AG04450 (cell line): ENCODE measurements at places on chromosomes 1 and 21. TPM values are rescaled to one million over a fixed set of nuclear protein-coding genes. Genes with fewer than 3 reads are reported as not detected.

Gene RHOU
- polyA plus RNA-seq, result 1.4 and 1.6 TPM in 2 replicates

Gene MAP3K21
- 0.24 and 0.42 TPM in 2 replicates for polyA plus RNA-seq

Gene SPATA17
- 0.61 and 0.69 TPM in 2 replicates for polyA plus RNA-seq

Gene FAM167B
- 0.40 and 0.43 TPM in 2 replicates for polyA plus RNA-seq

DNA sequence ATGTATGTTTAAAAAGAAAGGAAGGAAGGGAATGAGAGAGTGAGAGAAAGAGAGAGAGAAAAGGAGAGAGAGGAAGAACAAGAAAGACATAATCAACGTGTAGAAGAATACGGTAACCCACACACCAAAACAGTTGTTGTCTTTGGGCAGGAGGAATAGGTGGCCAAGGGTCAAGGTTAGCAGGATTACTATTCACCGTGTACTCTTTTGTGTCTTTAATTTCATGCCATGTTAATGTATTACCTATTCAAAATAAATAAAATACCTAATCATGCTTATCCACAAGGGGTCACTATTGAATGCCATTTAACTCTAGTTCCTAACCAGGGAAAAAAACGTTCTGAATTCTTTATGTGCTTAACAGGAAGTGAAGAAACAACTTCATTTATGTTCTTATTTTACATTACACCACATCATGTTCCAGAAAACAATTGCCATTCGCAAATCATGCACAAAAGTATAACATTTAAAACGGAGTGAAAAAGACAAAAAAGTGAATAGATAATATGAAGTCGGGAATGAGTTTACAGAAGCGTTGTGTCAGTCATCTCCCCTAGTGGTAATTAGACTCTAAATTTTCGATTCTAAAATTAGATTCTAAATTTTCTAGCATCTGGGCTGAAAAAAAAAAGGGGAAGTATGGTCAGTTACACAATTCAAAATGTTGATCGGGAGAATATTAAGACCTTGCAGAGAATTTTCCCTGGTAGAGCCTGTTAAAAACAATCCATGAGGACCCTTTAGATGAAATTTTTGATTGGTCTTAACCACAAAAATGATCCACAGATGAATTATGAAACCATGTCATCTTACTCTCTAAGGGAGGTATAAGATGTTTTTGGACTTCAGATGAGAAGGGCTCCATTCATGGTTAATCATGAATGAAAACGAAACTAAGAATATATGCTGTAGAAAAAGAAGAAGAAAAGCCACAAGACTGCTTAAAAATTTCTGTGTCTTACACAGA lies 700 bp upstream of the KMO start:
- peak; percentile 33 for DNase-seq

- DNase-seq, result no peak
Measured at GRCh38 chr1:170664828-170665612, 1.1 kb downstream of the PRRX1 start.

GRCh38 chr1:4086921-4087320 lies 186.8 kb upstream of the C1orf174 start:
- no peak for DNase-seq

DNA sequence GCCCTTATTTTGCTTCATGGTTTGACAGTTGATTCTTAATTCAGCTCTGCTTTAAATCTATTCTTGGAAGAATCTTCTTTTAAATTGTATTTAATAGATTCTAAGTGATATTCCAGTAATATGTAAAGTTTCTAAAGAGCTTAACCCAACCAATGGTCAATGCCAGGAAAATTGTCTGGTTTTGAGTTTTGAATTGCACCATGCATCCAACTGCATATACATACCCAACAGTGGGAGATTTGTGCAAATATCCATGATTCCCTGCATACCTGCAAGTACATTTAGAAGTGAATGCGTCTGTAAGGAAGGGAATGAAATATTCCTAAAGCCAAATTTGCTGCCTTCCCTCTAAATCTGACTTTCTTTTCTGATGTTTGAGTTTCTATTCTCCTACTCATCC lies 35.8 kb upstream of the C1orf105 start:
- no peak for DNase-seq

DNA sequence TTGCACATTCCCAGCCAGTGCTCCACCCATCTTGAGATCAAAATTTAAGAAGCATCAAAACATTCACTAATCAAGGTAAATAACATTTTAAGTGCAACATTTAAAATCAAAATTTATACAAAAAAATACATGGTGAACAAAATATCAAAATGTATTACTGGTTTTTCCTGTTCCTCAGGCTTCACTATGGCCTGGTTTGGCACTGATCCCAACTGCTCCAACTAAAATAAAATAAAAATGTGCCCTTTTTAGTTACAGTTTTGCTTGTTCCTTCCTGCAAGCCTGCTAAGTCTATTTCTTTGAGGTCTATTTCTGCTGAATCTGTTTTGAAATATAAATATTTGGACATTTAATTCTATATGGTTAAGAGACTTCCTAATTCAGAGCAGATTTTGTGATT lies 54.9 kb downstream of the ADAMTS1 start:
- DNase-seq, result no peak

GRCh38 chr1:208420696-208421095 lies 176.5 kb upstream of the PLXNA2 start:
- no peak for DNase-seq

DNA sequence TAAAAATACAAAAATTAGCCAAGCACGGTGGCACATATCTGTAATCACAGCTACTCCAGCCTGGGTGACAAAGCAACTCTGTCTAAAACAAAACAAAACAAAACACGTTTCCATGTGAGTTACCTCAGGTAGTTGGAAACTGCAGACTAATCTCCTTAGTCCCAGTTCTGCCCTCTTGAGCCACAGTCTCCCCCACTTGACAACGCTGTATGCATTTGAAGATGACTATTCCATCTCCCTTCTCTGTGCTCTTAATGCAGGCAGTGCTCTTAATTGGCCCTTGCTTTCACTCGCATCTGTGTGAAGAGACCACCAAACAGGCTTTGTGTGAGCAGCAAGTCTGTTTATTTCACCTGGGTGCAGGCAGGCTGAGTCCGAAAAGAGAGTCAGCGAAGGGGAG lies 19.6 kb upstream of the DHCR24 start:
- no peak for DNase-seq

GRCh38 chr1:31042656-31043055 lies 22.9 kb downstream of the PUM1 start:
- DNase-seq, result no peak

GRCh38 chr1:2053217-2053616 lies 3.0 kb downstream of the PRKCZ start:
- no peak for DNase-seq

GRCh38 chr1:225886159-225887029 lies 2.6 kb downstream of the LEFTY1 start:
- DNase-seq, result no peak

GRCh38 chr1:75079538-75080290 lies 54.5 kb upstream of the LHX8 start:
- DNase-seq, result no peak

DNA sequence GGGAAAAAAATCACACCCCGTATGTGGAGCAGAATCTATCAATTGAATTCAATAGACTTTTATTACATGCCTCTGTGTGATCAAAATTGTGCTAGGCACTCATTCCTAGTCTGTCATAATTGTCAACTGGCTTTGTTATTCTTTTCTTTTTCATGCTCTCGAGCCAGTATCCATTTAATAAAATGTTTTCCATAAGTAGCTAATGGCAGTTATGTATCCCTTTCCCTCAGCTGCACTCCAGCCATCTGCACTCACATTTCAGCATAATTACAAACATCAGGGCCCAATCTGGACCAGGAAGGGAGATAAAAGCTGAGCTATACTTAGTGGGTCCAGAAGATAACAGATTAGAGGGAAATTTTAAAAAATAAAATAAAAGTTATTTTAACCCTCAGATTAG lies 15.9 kb downstream of the RGS5 start:
- DNase-seq, result no peak

DNA sequence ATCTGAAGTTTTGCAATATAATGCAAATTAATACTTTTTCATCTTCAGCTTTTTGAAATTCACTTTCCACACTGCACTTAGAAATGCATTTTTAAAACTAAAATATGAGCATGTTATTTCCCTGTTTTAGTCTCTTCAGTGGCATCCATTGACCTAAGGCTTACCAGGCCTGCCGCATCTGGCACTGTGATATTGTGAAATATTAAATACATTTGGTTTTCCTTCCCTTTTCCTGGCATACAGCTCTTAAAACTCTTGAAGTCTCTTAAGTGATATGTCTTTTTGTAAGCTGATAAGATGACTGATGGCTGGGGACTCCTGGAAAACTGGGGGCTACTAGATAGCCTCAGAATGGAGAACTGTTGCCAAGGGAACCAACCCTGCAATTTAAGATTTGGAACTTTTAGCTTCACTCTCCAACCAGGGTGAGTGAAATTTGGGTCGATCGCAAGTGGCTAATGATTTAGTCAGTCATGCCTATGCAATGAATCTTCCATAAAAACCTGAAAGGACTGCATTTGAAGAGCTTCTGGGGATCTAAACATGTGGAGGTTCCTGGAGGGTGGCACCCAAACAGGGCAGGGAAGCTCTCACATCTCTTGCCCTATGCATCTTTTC lies 75.5 kb upstream of the PDC start:
- no peak for DNase-seq

DNA sequence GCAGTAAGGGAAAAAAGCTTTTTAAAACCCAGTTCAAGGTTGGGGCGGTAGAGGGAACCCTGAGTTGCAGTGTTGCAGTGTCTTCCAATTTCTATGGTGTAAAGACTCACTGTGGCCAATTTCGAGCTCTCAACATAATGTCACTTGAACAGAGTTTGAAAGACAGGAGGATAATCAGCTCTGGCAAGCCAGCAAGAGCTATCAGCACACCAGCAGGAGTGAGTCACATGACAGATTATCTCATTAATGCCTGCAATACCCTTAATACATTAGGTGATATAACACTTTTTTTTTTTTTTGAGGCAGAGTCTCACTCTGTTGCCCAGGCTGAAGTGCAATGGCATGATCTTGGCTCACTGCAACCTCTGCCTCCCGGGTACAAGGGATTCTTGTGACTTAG lies 22.8 kb downstream of the SLC9C2 start:
- DNase-seq, result no peak

DNA sequence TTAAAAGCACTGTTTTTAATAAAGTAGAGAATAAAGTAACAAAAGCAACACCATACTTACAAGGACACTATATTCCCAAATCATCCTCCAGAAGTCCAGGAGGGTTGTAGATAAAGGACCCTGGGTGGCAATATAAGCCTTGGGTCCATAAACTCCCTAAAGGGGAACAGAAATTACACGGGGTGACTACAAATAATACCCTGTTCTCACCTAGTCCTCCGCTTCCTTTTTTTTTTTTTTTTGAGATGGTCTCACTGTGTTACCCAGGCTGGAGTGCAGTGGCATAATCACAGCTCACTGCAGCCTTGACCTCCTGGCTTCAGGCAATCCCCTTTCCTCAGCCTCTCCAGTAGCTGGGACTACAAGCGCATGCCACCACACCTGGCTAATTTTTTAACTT lies 13.1 kb downstream of the PTPN22 start:
- no peak for DNase-seq
